Activated naive CD4-positive, alpha-beta T cell treated with anti-CD3 and anti-CD28 coated beads, Interleukin-2, amount 50 U/mL, for 16 hours (primary cell): ENCODE measurements at places on chromosomes 11 and 22.
A peak's percentile ranks its signal among the peaks of the same experiment; 100 is the strongest.

DNA sequence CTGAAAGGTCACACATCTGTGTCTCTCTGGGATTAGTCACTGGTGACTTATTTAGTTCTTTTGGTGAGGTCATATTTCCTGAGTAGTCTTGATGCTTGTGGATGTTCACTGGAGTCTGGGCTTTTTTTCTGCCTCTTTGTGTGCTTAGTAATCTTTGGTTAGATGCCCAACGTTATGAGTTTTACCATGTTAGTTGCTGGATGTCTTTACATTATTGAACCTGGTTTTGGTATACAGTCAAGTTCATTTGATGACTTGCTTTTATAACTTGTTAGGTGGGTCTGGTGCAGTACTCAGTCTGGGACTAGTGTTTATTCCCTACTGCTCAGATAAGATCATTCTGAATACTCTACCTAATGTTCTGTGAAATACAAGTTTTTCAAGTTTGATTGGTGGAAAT, 26.2 kb upstream of the SLC37A2 start:
- DNase-seq: no peak

GRCh38 chr11:16512899-16513241, 156.5 kb upstream of the SOX6 start:
- no peak for DNase-seq

GRCh38 chr11:131242476-131243000, 127.9 kb upstream of the NTM start:
- DNase-seq: no peak

- DNase-seq: peak; percentile 36
These were observed 71.0 kb downstream of the JAM3 start for GRCh38 chr11:134139873-134140331.

DNA sequence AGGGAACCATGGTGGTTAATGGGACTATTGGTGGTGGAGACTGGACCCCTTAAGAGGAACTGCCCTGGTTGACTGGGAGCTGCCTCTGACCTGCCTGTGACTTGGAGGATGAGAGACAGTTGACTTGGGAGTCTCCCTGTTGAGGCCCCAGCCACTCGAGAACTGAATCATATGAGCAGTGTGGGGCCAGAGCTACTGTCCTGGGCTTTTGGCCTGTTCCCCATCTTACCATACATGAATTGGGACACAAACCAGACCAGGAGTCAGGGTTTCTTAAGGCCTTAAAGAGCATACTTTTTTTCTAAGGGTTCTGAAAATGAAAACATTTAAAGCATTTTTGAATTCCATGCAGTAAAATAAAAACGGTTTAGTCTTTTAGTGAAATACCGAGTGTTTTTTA, 92.8 kb downstream of the TEAD1 start:
- no peak for DNase-seq

DNA sequence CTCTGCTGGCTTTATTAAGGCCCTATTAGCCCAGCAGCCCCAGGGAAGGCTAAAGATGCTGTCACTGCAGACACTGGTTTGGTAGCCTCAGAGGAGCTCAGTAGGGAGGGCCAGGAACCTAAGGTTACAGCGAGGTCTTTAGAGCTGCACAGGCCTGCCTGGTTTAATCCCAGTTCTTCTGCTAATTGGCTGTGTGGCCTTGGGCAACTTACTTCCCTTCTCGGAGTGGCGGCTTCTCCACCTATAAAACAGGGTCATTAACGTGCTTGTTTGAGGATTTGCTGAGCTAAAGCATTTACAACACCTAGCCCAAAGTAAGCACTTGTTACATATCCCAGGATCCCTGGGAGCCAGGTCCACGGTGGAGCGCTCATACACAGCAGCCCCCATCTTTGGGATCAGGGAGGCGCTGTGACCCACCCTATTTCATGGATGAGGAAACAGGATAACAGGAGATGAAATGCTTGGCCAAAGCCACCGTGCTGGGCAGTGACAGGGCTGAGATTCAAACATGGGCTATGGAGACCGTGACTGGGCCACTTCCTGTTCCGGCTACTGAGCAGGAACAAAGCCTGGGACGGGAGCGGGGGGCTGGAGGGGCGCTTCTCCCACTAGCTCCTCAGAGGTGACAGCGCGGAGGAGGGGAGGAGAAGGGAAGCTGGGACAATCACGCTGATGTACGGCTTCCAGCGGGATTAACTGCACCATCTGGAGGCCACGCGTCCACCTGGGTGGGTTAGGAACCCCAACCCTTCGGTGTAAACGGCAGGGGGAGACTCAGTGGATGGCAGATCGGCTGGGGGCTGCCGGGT, 61.5 kb downstream of the IGLL1 start:
- no peak for DNase-seq

- no peak for DNase-seq
These were observed 458 bp downstream of the FXYD6 start for GRCh38 chr11:117876059-117876340.

DNA sequence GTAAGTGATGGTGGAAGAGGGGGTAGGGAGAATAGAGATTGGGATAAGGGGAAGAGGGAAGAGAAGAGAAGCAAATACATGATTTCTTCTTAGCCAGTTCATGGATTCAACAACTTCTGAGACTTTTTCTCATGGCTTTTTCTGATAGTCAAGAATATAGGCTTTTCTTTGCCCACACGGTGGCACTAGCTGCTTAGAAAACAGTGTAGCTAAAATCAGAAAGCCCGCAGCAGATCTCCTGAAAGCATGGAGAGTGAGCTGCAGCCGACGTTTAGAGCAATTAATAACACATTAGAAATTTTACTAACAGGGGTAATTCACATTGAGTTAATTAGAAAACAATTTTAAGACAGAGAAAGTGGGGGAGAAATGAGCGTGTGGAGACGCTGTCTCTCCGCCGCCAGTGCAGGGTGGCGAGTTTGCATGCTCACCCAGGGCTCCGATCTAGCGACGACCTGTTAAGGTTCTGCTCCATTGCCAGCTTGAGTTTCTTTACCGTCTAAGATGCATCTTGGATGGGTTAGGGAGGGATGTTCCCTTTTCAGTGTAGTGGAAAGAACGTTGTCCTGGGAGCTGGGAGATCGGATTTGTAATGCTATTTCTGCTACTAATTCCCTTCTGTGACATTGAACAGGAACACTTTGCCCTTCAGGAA, 3.3 kb upstream of the RAG1 start:
- DNase-seq: peak; percentile 37

GRCh38 chr11:9953994-9954626, 290.2 kb downstream of the SWAP70 start:
- DNase-seq: no peak

GRCh38 chr11:46437122-46437689, 45.6 kb upstream of the CHRM4 start:
- DNase-seq: no peak

DNA sequence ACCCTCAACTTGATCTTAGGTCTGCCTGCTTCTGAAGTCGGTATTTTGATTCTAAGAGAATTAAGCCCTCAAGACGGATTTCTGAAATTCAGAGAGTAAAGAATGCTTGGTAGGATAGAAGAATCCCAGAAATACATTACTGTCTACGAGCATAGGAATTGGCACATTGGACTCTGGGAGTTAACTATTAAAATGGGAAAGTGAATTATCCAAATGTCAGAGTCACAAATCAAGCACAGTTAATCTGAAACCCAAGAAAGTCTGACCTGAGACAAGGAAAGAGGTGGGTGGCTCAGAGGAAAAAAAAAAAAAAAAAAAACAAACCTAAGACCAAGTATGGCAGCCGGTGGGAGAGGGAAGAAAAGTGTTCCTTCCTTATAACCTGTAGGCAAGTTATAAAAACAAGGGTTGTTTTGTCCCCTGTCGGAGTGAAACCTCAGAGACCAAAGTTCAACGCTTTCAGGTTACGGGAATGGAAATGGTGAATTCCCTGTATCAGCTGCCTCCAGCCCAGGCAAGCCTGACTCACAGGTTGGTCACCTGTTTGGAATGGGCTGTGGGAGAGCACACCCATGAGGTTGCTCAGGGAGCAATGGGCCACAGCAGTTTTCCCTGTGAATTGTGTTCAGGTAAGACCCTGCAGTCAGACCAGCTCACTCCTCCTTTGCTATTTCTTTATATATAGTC, 139.0 kb downstream of the ETS1 start:
- no peak for DNase-seq

DNA sequence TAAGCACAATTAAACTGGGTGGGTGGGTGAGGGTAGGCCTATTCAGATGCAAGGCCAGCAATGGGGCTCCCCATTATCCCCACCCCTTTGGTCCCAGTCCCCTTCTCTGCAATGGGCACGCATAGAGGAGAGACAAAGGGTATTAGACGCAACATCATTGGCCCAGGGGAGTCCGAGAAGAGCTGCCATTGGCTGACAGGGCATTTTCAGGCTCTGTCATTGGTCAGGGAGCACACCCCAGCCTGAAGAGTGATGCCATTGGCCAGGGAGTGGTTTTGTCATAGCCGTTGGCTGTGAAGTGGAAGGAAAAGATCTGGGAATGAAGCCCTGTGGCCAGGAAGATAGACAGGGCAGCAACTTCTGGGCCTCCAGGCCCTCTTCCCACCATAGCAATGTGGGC, 2.8 kb upstream of the TRIM3 start:
- DNase-seq: no peak

- no peak for DNase-seq
These were observed 18.9 kb downstream of the TEAD1 start for GRCh38 chr11:12693094-12693478.

DNA sequence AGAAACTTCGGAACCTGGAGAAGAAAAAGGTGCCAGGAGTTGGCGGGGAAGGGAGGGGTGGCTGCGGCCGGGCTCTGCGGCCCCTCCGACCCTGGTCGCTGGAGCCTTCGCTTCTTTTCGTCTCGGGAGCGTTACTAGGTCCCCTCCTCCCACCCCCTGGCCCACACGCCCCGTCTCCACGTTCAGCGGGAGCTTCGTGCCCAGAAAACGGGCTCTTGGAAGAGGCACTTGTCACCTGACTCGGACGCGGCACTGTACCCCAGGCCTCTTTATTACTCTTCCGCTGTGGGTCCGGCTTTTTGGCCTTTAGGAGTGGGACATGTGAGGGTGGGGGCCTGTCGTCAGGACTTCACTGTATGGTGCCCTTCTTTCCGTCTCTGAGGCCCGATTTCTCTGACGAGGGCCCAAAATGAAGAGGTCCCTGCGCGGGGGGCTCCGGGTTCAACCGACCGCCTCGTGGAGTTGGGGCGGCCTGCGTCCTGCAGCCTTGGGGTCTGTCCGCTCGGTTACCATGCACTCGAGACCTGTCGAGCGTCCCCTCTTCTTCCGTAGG, 1.2 kb downstream of the CAPRIN1 start:
- DNase-seq: peak; percentile 39

DNA sequence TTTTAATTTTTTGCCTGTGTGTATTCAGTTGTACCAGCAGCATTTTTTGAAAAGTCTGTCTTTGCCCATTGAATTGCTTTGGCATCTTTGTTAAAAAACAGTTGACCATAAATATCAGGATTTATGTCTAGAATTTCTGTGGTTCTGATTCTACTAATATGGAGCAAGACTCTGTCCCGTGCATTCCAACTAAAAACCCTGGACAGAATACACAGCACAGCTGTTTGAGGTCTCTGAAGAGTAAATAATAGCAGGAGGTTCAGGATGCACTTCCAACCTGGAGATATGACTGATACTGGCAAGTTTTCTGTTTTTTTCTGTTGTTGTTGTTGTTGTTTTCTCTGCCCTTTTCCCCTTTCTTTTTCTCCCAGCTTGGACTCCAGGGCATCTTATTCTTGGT, 141.9 kb downstream of the TMEM135 start:
- no peak for DNase-seq

GRCh38 chr11:99687320-99687719, 666.6 kb downstream of the CNTN5 start:
- no peak for DNase-seq

DNA sequence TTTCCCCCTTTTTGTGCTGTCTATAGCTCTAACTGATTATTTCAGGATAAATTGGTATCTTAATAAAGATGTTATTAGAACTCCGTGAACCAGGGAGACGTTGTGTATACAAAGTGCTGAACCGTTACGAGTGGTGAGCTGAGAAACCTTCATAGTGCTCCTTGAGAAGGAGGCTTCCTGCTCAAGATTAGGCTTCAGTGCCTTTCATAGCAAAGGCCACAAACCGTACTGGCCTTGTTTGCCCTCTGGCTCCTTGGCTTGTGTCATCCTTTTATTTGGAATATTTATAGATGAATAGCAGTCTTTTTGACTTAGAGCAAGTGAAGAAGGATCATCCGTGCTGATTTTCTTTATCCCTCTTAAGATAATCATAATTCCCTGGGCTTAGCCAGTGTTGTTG, 16.3 kb downstream of the EIF3L start:
- no peak for DNase-seq

- DNase-seq: no peak
These were observed 86.5 kb upstream of the B3GAT1 start for GRCh38 chr11:134498326-134499139.
